Naive thymus-derived CD8-positive, alpha-beta T cell (primary cell): ENCODE measurements at places on chromosomes 7 and 10. TPM values are rescaled to one million over a fixed set of nuclear protein-coding genes. Genes with fewer than 3 reads are reported as not detected.

DNA sequence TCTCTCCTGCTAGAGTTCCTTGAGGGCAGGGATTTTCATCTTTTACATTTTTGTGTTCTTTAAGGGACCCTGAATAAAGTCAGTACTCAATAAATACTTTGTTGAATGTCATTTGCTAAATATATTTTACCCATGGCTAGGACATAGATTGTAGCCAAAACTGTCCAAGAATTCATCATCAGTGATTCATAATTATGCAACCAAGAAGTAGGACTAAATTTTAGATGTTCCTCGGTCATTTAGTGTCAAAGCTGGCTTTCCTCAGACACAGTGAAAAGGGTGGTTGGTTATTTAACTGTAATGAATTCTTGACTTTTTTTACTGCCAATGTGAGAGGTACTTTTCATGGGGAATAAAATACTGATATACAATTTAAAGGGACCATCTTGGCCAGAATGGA, 3.3 kb downstream of the NUDT13 start:
- no peak for DNase-seq

The SLC16A9 gene
- not detected for total RNA-seq

DNA sequence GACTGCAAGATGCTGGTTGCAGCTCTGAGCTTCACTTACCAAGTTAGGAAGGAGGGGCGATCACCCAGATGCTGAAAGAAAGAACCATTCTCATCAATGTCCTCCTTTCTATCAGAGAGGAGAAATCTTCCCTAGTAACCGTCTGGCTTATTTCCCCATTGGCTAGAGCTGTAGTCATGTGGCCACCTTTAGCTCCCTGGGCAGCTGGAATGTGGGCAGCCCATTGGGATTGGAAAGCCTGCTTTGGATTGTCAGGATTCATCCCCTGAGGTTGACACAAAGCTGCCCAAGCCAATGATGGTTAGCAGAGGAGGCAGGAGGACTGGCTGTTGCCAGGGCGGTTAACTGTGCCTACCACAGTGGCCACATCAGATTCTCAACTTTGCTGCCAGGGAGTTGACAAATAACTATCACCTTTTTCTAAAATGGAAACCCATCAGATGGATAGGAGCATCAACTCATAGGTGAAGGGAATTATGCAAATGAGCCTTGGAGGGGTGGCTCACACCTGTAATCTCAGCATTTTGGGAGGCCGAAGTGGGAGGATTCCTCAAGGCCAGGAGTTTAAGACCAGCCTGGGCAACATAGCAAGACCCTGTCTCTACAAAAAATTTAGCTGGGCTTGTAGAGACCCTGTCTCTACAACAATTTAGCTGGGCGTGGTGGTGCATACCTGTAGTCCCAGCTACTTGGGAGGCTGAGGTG, 206.4 kb upstream of the GALNT17 start:
- no peak for DNase-seq

DNA sequence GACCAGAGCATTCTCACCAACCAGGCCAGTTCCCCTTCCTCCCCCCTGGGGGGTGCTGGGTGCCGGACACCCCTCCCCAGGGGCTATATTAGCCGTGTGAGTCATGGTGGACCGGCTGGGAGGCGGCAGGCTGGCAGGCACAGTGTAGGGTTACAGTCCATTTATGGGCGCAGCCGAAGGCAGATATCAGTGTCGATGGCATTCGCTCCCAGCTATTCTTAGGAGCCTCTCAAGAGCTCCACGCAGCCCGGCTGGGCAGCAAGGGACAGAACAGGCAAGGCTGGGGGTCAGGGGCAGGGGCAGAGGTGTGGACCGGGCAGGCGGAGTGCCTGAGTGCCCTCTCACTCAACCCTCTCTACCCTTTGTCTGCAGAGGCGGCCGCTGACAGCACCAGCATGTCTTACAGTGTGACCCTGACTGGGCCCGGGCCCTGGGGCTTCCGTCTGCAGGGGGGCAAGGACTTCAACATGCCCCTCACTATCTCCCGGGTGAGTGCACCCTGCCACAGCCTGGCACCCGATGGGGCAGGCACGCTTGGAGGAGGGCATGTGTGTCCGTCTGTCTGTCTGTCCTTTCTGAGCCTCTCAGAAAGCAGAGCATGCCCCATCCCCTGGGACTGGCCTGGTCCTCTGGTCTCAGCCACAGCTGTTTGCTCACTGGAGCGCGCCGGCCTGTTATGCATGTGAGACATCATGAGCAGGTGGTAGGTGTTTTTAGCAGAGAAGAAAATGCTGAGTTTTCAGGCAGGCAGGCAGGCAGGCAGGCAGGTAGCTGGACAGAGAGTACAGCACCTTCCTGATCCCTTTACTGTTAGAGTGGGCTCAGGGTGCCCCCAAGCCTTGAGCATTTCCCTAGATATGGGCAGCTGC, at the start of gene LDB3:
Gene LDB3 (plus strand): TSS at position 215 of the 869 bp plus-strand sequence. CDS start 181 bp downstream, at position 396.
- no peak for DNase-seq

The TACR2 gene
- total RNA-seq, result not detected

DNA sequence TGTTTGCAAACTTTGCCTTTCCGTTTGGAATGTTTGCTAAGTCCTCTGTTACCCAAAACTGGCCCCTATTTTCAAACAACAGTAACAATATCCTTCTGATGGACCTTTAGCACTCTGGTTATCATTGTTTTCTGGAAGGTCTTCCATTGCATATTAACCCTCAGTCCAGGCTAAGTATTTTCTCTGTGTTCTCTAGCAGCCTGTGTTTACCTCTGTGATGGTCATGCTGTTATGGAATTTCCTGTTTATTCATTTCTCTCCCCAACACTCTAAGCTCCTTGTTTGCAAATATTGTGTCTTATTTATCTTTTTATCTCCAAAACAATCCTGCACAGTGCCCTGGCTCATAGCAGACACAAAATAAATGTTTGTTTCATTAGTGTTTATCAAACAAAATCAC, 560.3 kb downstream of the ATRNL1 start:
- DNase-seq, result no peak

DNA sequence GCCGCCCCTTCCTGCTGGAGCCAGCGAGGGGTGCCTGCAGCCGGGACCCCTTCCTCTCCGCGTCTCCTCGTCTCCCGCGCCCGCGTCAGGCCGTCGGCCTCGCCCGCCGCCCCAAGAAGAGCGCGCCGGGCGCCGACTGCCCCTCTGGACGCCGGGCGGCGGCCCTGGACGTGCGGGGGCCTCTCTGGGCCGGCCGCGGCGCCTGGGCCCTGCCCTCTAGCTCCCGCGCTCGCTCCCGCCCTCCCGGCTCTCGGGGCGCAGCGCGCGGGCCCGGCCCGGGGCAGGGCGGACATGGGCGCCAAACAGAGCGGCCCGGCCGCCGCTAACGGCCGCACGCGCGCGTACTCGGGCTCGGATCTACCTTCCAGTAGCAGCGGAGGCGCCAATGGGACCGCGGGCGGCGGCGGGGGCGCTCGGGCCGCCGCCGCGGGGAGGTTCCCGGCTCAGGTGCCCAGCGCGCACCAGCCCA, 704 bp downstream of the ZNRF2 start:
- no peak for DNase-seq

DNA sequence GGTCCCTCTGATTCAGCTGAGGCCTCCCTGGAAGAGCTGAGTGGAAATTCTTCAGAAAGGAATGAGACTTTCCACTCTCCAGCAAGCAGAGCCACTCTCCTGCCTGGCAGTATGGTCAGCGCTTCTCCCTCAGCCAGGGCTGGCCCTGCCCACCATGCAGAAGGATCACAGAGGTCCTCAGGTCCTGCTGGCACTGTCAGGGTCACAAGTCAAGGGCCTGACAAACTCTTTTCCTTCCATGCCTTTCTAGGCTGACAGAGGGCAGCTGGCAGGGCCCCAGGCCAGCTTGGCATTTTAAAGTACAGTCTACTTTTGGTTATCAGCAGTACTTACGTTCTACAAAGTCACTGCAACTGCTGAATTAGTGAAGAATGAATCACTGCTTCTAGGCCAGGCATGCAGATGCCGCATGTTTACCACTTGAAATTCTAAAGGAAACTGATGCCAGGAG, 119.3 kb upstream of the FRMD4A start:
- DNase-seq, result no peak

DNA sequence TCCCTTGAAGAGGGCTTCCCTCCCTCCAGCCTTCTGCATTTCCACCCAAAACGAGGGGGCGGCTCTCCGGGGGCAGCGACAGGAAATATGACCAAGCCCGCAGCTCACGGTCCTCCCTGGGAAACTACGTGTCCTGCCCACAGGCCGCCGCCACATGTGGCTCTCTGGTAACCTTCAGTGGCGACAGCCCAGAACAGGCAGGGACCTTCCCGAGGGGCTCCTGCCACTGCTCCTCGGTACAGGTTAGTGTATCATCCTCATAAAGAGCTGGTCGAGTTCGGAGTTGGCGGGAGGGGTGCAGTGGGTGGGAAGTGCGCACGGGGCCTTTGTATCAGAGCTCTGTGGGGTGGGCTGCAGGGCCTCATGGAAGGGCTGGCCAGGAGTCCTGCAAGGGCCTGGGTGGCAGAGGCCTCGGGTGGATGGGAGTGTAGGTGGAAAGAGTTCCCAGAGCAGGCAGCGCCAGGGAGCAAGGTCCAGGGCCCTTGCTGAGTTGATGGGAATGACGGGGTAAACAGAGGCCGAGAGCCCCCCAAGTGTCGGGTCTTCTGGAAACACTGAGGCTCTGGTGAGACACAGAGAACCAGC, 66.0 kb downstream of the TCERG1L start:
- DNase-seq, result no peak

The ZNRF2 gene
- total RNA-seq, result 28.8 TPM

DNA sequence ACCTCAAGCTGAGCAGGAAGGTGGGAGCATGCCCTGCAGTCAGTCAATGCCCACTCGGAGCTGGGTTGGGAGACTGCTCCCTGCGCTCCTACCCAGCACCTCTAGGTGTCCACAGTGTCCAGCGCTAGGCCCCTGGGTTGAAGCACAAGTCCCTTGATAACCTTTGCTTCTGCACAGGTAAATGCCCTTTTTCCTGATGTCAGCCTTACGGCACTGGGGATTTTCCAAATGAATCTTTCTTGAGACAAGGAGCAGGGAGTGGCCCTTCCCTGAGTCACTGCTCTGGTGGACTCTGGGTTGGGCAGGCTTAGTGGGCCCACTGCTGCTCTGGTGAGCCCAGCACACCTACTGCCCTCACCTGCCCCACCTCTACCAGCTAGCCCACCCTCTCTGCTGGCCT, 61.9 kb upstream of the OPN4 start:
- DNase-seq, result no peak

The SAMD9 gene
- 46.8 TPM for total RNA-seq

DNA sequence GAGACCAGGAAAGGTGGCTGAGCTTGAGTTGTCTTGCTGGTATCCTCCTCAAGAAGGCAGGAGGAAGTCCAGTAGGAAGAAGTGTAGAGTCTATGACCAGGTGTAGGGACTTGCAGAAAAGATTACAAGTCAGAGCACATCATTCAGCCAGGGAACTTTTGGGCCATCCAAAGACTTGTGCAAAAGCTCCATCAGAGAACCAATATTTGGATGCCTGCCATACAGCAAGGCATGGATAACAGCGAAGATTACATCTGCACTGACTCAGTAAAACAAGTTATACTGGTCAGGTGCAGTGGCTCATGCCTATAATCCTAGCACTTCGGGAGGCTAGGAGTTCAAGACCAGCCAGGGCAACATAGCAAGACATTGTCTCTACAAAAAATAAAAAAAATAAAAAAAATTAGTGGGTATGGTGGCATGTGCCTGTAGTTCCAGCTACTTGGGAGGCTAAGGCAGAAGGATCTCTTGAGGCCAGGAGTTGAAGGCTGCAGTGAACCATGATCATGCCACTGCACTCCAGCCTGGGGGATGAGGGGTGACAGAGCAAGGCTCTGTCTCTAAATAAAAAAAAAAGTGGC, 13.2 kb upstream of the NMT2 start:
- no peak for DNase-seq

GRCh38 chr7:117445206-117445605, 17.9 kb upstream of the ASZ1 start:
- DNase-seq, result no peak

- no peak for DNase-seq
These were observed 5.6 kb upstream of the IFIT2 start for GRCh38 chr10:89296220-89296648.

GRCh38 chr10:129525401-129525801, 58.4 kb downstream of the MGMT start:
- no peak for DNase-seq

- DNase-seq, result no peak
These were observed 22.5 kb downstream of the TRDMT1 start for GRCh38 chr10:17179002-17179401.

- no peak for DNase-seq
These were observed 167.7 kb downstream of the EMX2 start for GRCh38 chr10:117710181-117710798.

The PON1 gene
- total RNA-seq, result not detected

DNA sequence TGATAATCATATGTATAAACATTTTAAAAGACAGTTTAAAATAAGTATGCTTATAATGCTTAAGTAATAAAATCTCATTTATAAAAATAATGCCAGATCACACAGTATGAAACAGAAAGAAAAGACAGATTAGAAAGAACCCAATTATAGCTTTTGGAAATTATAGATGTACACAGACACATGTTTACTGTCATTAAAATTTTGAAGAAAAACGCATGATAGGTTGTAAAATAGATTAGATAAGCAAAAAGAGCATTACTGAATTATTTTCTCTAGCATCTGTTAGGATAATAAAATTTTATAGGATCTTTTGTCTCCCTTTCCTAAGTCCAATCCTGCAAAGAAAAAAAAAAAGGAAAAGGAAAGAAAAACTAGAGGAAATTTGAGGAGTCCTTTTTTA, 1107.3 kb upstream of the LRRN3 start:
- no peak for DNase-seq

The UCN3 gene
- not detected for total RNA-seq

- no peak for DNase-seq
These were observed 29.1 kb downstream of the RSU1 start for GRCh38 chr10:16788125-16788524.

The PIK3AP1 gene
- total RNA-seq, result 5.2 TPM

- no peak for DNase-seq
These were observed 35.8 kb downstream of the JAKMIP3 start for GRCh38 chr10:132101529-132101928.

DNA sequence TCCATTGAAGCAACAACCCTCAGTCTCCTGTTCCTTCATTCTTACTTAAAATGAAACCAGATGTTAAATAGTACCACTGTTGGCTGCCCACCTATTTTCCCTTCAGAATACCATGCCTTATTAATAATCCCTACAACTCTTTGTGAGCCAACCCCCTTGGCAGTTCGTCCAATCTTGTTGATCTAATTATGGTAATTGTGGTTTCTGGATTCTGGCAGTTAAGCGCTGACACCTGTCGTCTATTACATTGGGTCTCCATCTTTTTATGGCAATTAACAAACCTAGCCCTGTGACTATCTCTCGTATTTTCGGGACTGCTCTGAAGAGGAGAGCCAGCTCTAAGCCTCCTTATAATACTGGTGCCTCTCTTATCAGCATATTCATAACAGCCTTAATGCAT, 432.0 kb downstream of the ATRNL1 start:
- no peak for DNase-seq

DNA sequence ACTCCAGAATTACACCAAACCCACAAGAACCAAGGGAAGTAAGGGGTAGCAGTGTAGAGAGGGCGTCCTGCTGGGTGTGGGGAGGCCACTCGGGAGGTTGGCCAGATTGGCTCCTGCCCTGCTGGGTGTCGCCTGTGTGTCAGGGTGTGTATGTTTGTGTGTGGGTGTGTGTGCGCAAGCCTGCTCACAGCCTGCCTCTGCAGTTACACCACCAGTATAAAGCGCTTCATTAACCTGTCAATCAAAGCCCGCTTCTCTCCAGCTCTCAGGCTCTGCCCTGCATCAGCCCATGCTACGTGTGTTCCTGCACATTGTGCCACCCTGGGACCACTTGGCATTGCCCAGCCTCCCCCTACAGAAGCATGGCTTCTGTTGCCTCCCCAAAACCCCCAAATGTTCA, 83.3 kb upstream of the PAX2 start:
- DNase-seq, result no peak

- no peak for DNase-seq
These were observed 34.7 kb downstream of the NPTX2 start for GRCh38 chr7:98651760-98652159.

- DNase-seq, result no peak
These were observed 44.0 kb downstream of the MGMT start for GRCh38 chr10:129511086-129511485.
